ENCODE measurements at places on chromosomes 4 and X. TPM values are rescaled to one million over a fixed set of nuclear protein-coding genes. Genes with fewer than 3 reads are reported as not detected.

CFAP99 gene
- total RNA-seq = 0.43 TPM

JAKMIP1 gene
- 0.89 TPM for total RNA-seq

WNK3 gene
- 18.5 TPM for total RNA-seq

AIFM1 gene
- total RNA-seq = 51.9 TPM

SYTL5 gene
- total RNA-seq = 3.5 TPM

RIBC1 gene
- total RNA-seq = 2.7 TPM

GUCY1B1 gene
- 3.6 TPM for total RNA-seq

IL1RAPL2 gene
- total RNA-seq = 4.5 TPM

TEX13B gene
- not detected for total RNA-seq

DNA sequence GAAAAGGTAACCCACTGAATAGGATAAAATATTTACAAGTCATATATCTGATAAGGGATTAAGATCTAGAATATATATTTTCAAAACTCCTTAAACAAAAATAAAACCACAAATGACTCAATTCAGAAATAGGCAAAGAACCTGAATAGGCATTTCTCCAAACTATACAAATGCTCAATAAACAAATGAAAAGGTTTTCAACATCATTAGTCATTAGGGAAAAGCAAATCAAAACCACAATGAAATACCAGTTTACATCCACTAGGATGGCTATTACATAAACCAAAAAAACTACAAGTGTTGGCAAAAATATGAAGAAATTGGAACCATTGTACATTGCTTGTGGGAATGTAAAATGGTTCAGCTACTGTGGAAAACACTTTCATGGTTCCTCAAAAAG lies 167.0 kb upstream of the GALNT7 start:
- no peak overlapping the region for H3K4me3 ChIP-seq
- peaks cover 15% of the 10 kb centered on the region for H3K4me1 ChIP-seq
- DNase-seq = no peak
- no peaks in the 10 kb centered on the region for H3K36me3 ChIP-seq
- H3K27ac ChIP-seq = no peak overlapping the region

DNA sequence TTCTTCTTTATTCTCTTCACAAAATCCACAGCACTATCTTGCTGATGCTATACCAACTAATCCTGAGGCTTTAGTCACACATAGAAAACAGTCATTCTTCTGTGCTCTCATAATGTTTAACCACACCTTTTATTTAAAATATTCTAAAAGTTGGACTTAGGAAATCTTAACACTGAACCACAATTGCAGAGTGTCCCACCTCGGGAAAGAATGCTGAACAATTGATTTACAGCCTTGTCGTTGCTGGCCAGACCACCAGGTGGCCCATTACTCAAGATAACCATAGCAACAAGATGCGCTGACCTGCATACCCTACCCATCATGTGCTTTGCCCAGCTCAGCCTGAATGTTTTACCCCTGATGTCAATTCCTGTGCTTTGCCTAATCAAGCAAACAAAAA lies 100.8 kb downstream of the ARSJ start:
- H3K27ac ChIP-seq = peak overlapping the region; percentile 44
- H3K36me3 ChIP-seq = no peaks in the 10 kb centered on the region
- peaks cover 7% of the 10 kb centered on the region for H3K4me1 ChIP-seq
- H3K27me3 ChIP-seq = no peaks in the 10 kb centered on the region

- H3K27me3 ChIP-seq = peaks cover 46% of the 10 kb centered on the region
- H3K27ac ChIP-seq = no peak overlapping the region
- H3K4me3 ChIP-seq = peak overlapping the region; percentile 94
- DNase-seq = no peak
- H3K4me1 ChIP-seq = peaks cover 9% of the 10 kb centered on the region
Observed at GRCh38 chr4:113977526-113977855, 2.0 kb downstream of the ARSJ start.

- DNase-seq = no peak
- H3K4me1 ChIP-seq = peaks cover 20% of the 10 kb centered on the region
- no peak overlapping the region for H3K4me3 ChIP-seq
Observed at GRCh38 chr4:145681956-145682355, 2.0 kb downstream of the C4orf51 start.

DNA sequence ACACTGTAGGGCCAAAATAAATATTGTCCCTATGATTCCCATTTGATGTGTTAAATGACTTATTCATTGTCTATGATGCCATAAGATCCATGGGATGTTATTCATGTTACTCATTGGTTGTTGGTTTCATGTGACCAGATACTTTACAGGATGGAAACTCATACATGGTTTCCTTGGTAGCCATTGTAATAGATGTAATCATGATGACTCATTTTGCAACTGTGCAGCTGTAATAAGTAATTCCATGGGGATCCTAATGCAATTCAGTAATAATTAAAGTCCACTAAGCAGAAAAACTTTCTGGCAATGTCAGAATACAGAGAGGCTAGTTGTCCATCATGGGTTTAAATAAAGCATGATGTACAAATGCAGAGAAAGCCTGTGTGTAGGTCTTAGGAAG lies 389.7 kb upstream of the NR3C2 start:
- no peak overlapping the region for H3K4me3 ChIP-seq
- no peaks in the 10 kb centered on the region for H3K36me3 ChIP-seq
- H3K4me1 ChIP-seq = peaks cover 19% of the 10 kb centered on the region
- no peaks in the 10 kb centered on the region for H3K27me3 ChIP-seq
- no peak for DNase-seq

DNA sequence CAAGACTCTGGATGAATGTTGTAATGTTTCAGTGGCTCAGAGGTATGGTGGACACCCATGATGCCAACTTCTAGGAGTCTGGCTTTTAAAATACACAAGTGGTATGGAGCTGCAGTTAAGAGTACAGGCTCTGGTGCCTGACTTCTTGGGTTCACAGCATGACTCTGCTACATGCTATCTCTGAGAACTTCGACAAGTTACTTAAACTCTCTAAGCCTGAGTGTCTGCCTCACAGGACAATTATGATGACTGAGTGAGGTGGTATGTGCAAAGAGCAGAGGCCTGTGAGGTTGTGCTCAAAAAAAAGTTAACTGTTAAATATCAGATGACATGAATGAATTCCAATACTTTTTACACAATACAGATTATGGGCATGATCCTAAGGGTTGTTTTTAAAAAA lies 90.9 kb upstream of the SRD5A3 start:
- no peak overlapping the region for H3K4me3 ChIP-seq
- no peak overlapping the region for H3K27ac ChIP-seq
- DNase-seq = no peak
- peaks cover 27% of the 10 kb centered on the region for H3K4me1 ChIP-seq

DNA sequence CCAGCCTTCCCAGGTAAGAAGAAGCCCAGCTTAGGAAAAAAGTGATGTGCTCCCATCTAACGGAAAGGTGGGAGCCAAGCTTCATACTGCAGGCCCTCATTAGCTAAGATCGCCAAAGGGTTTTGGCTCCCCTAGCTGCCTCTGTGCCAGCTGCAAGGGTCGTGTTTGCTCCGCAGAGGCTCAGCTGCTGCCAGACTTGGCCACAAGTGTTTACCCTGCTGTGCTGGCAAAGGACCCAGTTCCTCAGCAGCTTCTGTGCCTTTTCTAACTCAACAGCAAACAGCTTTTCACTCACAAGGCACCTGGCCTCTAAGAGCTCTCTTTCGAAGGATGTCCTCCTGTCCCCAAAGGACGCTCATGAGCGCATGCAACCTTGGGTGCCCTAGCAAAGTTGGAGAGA lies 12.2 kb upstream of the VMA21 start:
- H3K36me3 ChIP-seq = no peaks in the 10 kb centered on the region
- no peak for DNase-seq
- no peak overlapping the region for H3K27ac ChIP-seq
- H3K27me3 ChIP-seq = no peaks in the 10 kb centered on the region

GRCh38 chr4:54268151-54268550 lies 39.1 kb downstream of the PDGFRA start:
- no peak overlapping the region for H3K4me3 ChIP-seq
- DNase-seq = no peak
- peaks cover 32% of the 10 kb centered on the region for H3K36me3 ChIP-seq
- no peaks in the 10 kb centered on the region for H3K4me1 ChIP-seq
- H3K27me3 ChIP-seq = peaks cover 6% of the 10 kb centered on the region
- no peak overlapping the region for H3K27ac ChIP-seq

DNA sequence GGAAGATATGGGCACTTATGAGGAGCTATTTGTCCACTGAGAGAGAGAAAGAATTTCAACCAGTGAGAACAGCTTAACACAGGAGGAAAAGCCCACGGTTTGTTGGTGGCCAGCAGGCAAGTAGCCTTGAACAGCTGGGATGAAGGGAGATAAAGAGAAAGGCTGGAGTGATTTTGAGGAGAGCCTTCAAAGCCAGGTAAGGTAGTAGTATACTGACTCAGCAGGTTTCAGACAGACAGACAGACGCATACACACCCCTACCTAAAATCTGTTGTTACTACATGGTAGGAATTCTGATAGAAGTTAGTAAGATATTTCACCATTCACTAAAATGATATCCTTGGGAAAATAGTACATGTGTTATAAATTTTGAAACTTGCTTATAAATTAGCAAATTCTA lies 60.5 kb downstream of the SEC24D start:
- H3K4me3 ChIP-seq = no peak overlapping the region
- peak overlapping the region; percentile 9 for H3K27ac ChIP-seq
- peaks cover 40% of the 10 kb centered on the region for H3K4me1 ChIP-seq
- no peak for DNase-seq
- peaks cover 18% of the 10 kb centered on the region for H3K36me3 ChIP-seq
- no peaks in the 10 kb centered on the region for H3K27me3 ChIP-seq

DNA sequence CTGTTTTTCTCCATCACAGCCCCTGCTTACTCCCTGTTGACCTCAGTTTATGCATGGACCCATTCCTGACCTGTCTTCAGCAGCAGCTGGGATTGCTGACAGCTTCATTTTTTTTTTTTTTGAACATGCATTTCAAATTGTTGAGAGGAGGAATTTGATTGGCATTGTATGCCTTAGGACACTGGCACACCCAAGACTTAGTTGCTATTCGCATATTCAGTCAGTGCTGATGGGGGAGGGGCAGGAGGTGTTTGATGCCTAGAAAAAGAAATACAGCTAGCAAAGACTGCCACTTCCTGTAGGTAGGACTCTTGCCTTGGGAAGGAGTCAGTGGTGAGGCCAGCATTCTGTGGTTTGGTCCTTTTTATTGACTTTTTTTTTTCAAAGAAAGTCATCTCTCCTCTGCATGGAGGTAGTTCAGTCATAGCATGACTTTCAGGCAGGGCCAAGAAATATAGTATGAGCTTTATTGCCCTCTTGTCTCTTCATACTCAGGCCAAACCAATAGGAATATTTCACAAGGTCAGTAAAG lies 33.6 kb upstream of the XK start:
- no peaks in the 10 kb centered on the region for H3K36me3 ChIP-seq
- no peaks in the 10 kb centered on the region for H3K4me1 ChIP-seq
- no peak overlapping the region for H3K4me3 ChIP-seq
- H3K27ac ChIP-seq = no peak overlapping the region
- no peak for DNase-seq

Data from type B pancreatic cell (in vitro differentiated cells).